Stimulated activated CD8-positive, alpha-beta memory T cell treated with anti-CD3 and anti-CD28 coated beads, Interleukin-4, amount 100 ng/mL, for 4 hours (primary cell): ENCODE measurements at places on chromosomes 3 and 15.

DNA sequence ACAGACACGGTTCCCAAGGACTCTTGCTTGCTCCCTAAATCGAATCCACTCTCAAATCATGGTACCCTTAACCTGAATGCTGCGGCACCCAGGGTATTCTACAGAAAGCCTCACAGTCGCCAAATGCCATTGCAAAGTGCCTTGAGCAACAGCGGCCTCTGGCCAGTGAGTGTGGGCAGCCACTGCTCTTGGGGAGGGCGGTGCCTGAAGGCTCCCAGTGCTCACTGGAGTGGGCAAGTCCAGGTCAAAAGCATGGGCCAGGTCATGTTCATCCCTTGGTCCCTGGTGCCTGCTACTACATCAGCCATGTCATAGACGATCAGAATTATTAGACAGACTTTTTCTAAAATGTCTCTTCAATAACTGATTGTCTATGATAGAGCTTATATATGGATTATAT, 82.5 kb downstream of the ADAMTS17 start:
- no peak for DNase-seq

GRCh38 chr3:50204804-50205412, at the start of gene SLC38A3:
TSS of gene SLC38A3 (plus strand) at chr3:50205271. CDS start at chr3:50214200, 8,929 bp downstream.
- DNase-seq = no peak

DNA sequence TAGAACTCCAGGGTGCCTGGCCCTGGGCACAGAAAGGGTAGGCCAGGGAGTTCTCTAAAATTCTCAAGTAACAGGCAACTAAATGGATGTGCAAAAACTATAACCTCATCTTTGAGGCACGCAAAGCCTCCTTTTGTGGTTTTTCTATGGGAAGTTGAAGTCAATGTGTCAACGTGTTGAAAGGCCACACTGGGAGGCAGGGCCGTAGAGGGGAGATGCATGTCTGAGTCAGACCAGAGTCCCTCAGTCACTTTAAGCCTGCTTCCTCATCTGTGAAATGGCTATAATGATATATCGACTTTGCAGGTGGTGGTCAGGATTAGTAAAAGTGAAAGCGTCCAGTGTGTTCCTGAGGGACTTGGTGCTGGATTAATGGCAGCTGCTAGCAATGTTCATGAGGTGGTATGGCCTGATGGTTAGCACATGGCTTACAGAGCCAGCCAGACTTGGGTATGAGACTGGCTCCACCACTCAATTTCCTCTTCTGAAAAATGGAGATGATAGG, 17.0 kb downstream of the TGM5 start:
- no peak for DNase-seq

GRCh38 chr3:57079474-57079831, 19.0 kb downstream of the SPATA12 start:
- no peak for DNase-seq

DNA sequence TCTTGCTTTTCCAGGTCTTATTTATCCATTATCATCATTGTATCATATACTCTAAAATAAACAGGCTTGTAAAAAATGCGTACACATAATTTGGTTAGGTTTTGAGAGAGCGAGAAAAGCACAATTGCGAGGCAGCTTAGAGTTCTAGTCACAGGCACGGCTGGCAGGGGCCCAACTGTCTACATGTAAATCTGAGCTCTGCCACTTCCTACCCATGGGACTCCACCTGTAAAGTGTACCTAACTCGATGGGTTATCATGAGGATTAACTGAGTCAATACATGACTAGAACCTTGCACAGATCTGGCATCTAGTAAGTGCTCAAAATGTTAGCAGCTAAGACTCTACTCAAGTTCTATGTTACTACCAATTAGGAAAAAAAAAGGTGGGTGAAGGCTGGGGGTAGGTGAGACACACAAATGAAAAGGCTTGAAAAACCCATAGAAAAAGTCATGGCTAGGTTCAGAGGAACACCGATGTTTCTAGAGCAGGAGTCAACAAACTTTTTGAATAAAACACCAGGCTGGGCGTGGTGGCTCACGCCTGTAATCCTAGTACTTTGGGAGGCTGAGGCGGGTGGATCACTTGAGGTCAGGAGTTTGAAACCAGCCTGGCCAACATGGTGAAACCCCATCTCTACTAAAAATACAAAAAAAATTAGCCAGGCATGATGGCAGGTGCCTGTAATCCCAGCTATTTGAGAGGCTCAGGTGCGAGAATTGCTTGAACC, 36.2 kb downstream of the GLB1 start:
- DNase-seq = no peak

DNA sequence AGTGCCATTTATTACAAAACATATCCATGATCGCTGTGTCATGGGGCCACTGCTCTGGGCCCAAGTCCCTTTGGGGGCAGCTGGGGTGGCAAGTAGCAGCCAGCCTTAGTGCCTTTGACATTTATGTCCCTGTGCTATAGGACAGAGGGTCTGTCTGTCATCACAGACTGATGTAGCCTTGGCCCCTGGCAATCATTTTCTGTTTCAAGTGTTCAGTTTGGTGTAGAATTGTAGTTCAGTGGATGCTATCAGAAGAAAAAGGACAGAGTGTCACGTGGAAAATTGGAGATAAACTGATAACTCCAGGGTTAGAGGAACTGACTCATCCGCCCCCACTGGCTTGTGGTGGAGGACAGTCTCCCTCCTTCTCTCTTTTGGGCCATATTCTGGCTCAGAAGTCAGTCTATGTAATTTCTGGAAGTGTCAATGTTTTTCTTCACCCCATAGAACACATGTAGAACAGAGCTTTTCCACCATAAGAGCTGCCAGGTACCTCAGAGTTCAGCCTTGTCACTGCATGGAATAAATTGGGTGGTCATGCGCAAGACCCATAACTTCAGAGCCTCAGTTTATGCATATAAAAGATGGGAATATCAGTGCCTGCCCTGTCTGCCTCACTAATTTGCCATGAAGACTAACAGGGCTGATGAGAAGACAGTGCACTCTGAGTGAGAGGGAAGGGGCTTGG, 4.5 kb upstream of the MRPS22 start:
- no peak for DNase-seq

DNA sequence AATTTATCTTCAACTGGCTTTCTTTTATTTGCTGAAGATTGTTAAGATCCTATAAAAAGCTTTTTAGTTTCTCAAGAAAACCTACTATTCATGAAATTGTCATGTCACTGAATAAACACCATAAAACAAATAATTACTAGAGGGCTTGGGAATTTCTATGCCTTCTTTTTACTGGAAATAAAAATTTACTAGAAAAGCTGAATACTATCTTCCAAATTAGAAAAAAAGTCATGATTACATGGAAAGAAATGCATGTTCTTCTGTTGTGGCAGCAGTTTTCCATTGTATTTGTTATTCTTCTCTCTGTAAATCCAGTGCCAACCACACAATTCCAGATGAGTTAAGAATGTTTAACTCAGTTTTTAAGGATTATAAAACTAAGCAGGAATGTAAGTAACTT, 153.8 kb downstream of the RAP2B start:
- no peak for DNase-seq

- DNase-seq = no peak
Measured at GRCh38 chr3:120773932-120774331, 31.4 kb downstream of the GTF2E1 start.

DNA sequence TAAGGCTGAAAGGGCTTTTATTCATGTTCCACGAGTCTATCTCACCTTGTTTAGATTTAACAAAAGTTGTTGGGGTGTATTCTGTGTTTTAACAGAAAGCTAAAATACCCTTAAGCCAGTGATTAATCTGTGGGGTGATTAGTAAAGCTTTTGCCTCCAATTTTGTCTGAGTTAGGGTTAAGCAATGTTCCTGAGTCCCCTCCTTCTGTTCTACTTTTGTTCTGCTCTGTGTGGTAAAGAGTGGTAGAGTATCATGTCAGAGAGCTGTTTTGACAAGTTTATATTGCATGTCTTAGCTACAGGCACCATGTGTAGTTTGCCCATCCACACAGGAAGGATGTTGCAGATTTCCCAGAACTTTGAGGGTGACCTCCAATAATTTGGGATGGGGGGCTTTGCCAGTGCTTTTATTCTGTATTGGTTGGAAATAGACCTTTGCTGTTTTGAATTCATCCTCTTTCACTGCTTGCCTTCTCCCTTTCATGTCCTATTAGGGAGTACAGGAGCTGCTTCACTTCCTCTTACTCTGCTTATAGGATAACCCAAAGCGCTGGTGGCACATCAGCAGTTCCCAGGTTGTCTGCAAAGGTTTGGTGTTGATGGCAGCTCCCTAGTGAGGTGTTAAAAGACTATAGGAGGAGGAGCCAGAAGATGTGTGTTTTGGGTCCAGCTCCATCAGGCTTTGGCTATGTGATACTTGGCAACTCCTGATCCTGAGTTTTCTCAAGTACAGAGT, 7.4 kb downstream of the PDE8A start:
- no peak for DNase-seq

DNA sequence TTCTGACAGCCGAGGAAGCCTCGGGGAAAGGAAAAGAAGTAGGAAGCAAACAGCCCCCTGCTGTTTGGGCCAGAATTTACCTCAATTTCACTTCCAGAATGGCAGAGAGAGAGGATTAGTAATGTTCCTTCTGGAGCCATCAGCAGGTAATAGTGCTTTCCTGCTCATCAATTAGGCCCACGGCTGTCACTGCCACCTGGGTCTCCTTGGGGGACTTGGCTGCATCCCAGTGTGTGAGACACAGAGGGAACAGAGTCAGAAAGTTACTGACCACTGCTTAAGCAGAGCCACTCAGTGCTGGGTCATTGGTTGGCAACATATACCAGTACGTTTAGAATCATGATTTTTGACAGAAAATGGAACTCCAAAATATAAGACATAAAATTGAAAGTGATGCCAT, 397.0 kb downstream of the EPHA3 start:
- DNase-seq = no peak

DNA sequence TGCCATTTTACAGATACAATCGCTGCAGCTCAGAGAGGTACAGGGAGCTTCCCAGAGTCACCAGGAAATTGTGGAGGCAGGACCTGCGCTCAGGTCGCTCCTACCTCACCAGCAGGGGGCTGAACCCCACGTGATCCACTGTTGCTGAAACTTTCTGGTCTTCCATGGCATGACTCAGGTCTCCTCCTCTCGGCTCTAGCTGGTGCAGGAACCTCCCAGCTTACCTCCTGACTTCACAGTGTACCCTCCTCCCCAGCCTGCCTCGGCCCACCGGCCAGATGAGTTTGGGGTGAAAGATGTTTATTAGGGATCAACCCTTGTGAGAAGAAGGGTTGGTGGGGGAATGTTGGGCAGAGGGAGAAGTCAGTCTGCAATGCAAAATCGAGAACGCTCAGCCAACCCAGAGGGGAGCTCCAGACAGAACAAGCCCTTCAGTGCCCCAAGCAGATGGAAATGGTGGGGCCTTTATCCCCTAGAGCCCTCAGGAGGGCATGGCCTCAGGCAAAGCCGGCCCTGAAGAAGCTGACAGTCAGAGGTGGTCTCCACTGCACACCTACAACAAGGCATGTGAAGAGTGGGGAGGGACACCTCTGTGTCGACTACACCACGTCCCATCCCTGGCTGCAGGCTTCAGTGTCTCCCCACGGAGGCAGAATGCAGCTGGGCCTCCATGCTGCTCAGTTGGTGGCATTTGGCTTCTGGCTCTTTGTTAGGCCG, 118.6 kb upstream of the PRR20G start:
- no peak for DNase-seq

DNA sequence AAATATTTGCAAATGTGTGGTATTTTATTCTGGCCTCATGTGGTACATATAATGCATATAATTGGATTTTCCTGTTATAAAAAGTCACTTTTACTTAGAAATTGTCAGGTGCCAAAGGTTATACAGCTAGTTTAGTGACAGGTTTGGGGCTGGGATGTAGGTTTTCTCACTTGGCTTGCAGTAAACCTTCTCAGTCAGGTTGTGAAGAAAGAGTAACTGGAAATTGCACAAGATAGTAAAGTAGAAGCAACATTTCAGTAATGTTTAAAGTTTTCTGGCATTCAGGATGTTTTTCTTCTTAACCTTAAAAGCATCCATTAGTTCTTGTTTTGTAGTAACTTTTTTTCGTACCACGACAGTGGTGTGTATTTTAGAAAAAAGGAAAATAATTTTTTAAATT, 53.9 kb downstream of the MEF2A start:
- DNase-seq = no peak

DNA sequence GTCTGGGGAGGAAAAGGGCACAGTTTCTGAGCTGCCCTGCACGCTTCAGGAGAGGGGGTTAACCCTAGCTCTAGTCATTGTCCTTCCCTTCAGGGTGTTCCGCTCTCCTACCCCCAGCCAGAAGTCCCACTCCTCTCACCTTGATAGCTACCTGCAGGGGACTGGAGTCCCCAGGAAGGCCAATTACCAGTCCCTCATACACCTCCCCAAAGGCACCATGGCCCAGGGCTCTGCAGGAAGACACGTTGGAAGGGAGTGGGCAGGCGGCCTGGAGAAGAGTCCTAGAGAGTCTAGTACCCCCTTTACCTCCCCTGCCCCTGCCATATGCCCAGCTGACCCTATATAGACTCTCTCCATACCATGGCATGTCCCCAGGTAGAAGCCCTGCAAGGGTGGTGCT, 7.9 kb downstream of the LTK start:
- DNase-seq = no peak

DNA sequence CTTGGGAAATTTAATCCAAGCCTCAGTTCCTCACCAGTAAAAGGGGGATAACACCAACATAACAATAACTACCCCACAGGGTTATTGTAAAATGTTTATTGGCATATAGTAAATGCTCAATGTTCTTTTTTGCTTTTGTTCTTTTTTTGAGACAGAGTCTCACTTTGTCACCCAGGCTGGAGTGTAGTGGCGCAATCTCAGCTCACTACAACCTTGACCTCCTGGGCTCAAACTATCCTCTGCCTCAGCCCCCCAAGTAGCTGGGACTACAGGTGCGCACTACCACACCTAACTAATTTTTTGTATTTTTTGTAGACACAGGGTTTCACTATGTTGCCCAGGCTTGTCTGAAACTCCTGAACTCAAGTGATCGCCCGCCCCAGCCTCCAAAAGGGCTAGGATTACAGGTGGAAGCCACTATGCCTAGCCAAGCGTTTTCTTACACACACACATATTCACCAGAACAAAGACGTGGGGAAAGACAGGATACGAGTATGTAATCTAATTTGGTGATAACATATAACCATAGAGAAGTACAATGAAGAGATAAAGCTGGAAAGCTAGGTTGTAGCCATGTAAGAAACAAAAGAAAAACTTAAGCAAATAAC, 11.7 kb downstream of the STAG1 start:
- no peak for DNase-seq

DNA sequence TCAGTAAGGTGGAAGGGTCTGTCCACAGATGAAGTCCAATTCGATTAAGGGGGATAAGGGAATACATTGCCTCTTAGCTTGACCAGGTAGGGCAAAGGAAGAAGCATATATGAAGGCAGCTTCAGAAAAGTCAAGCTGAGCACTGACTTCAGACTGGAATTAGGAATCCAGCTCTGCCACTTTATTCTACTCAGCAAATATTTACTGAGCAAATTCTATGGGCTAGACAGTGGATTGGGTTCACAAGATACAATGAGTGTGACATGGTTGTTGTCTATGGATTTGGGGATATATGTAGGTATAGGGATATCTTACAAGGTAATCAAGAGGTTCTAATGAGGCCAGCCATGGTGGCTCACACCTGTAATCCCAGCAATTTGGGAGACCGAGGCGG, 526 bp downstream of the ADIPOQ start:
- no peak for DNase-seq

GRCh38 chr15:38508647-38509046, 54.7 kb downstream of the FAM98B start:
- DNase-seq = no peak

- DNase-seq = no peak
Measured at GRCh38 chr3:149377408-149378364, at the start of gene TM4SF1. TSS of gene TM4SF1 (minus strand) at chr3:149377649. CDS start at chr3:149377547, 102 bp downstream.

GRCh38 chr3:140052771-140053702, 118.1 kb downstream of the CLSTN2 start:
- no peak for DNase-seq
